ENCODE measurements at places on chromosomes 11 and 22. TPM values are rescaled to one million over a fixed set of nuclear protein-coding genes. Genes with fewer than 3 reads are reported as not detected.
A peak's percentile ranks its signal among the peaks of the same experiment; 100 is the strongest.

DNA sequence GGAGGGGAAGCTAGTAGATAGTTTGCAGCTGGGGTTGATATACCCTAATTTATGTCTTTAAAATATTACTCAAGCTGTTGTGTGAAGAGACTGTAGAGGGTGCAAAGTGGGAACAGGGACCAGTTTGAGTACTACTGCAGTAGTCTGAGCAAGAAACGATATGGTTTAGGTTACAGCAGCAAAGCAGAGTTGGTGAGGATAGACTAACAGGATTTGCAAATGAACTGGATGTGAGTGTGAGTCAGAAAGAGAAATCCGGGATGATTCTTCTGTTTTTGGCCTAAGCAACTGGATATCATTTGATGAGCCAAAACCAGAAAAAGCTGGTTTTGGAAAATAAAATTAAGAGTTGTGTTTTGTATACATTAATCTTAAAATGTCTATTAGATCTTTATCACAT, 749.5 kb upstream of the CCDC90B start:
- no peak for DNase-seq

DNA sequence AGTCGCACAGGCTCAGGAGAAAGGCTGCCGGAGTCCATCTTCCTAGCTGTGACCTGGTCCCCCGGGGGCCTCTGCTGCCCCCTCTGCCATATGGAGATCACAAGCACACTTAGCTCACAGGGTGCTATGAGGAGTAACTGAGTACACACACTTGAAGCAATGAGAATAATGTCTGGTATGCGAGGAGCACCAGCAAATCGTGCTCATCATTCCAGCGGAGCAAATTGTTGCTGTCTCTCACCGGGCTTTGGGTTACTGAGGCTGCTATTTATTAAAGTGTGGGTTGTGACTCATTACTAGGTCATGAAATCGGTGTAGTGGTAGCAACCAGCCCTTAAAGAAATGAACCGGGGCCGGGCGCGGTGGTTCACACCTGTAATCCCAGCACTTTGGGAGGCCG, 48.1 kb upstream of the EIF3D start:
- DNase-seq: peak; percentile 89

- no peak for DNase-seq
Observed at GRCh38 chr22:23397008-23397612, 183.0 kb downstream of the IGLL1 start.

GRCh38 chr11:12868315-12869073, 140.6 kb upstream of the RASSF10 start:
- peak; percentile 58 for DNase-seq

- DNase-seq: no peak
Observed at GRCh38 chr11:68321293-68322051, 9.1 kb downstream of the LRP5 start.

- no peak for DNase-seq
Observed at GRCh38 chr11:9736365-9736764, 72.5 kb downstream of the SWAP70 start.

- DNase-seq: no peak
Observed at GRCh38 chr11:21396342-21397008, 727.1 kb downstream of the NELL1 start.

DNA sequence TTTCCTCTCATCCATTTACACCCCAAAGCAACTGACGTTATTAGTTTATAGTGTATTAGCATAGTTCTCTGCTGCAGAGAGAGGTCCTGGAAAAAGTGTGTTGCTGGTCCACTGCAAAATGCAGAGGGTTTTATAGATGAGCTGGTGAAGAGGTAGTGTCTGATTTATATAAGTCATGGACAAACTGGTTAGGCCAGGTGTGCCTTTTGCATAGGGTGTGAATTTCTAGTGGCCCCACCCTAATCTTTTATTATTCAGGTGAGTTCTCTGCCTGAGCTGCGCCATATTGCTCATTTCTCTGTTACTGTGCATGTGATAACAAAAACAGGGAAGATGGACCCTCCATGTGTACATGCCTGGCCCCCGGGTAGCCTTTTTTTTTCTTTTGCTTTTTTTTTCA, 43.1 kb upstream of the TRIM77 start:
- no peak for DNase-seq

Gene MMP10
- total RNA-seq: 0.24 TPM

Gene OR5AN1
- total RNA-seq: not detected

All from RPMI7951 (cell line).